ENCODE measurements at places on chromosomes 4 and X. TPM values are rescaled to one million over a fixed set of nuclear protein-coding genes. Genes with fewer than 3 reads are reported as not detected.

Gene SSX1
- not detected for total RNA-seq

Gene CXCL8
- 175 TPM for total RNA-seq

Gene TRPC3
- not detected for total RNA-seq

Gene TMEM131L
- 18.9 TPM for total RNA-seq

Gene TIGD4
- total RNA-seq: 0.19 TPM

Gene C4orf46
- total RNA-seq: 14.0 TPM

Gene ITIH6
- not detected for total RNA-seq

Gene AIFM1
- total RNA-seq: 13.4 TPM

Data from vein endothelial cell (primary cell).